ENCODE measurements at places on chromosomes 4 and X.

- DNase-seq: no peak
Observed at GRCh38 chr4:71593311-71593710, 190.6 kb downstream of the GC start.

GRCh38 chrX:43939187-43939926, 33.8 kb downstream of the NDP start:
- DNase-seq: no peak

- no peak for DNase-seq
Observed at GRCh38 chr4:6013564-6013963, 4.7 kb downstream of the C4orf50 start.

- DNase-seq: no peak
Observed at GRCh38 chrX:52585892-52586291, 68.8 kb downstream of the SSX7 start.

DNA sequence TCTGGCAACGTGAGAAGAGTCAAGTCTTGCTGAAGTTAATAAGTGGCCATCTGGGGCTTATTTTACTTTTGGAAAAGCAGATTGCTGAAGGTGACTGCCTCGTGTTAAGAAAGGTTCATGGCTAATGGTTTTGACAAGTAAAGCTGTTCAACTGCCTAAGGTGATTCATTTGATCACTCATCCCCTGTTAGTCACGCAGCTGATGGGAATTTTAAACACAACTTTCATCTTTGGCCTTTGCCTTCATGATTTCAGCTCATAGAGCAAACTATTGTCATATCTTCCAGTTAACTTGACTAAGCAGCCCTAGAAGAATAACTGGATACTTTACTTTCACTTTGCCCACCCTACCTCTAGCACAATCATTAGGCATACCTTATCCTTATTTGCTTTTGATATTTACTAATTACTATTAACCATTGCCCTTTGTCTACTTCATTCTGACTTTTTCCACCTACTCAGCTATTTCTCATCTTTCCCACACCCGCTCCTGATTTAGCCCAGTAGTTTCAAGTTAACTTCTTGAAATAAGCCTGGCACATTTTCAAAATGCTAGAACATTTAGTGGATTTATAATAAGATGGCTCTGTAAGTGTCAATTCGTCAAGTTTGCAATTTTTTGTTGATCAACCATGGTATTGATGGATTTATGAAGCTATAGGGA, 170.6 kb upstream of the S100G start:
- no peak for DNase-seq

Measured in GM12891 (cell line).